ENCODE measurements at places on chromosomes 16 and 17. TPM values are rescaled to one million over a fixed set of nuclear protein-coding genes. Genes with fewer than 3 reads are reported as not detected.

Gene RGS11
- not detected for total RNA-seq

Gene PRR15L
- not detected for total RNA-seq

DNA sequence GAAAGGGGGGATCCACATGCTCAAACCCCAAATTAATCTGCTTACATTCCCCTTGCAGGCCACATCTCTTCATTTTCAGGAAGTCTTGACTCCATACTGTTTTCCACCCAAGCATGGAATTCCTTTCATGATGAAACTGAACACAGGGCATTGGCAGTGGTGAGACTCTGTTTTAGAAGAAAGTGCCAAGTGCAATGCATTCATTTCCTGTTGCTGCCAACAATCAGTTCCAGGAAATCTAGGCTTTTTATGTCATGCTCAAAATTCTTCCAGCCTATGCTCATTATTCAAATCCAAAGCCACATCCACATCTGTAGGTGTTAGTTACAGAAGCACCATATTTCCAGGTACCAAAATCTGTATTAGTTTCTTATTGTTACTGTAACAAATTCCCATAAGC lies 4.1 kb downstream of the CCL2 start:
- H3K36me3 ChIP-seq, result no peaks in the 10 kb centered on the region
- H3K4me1 ChIP-seq, result peaks cover 6% of the 10 kb centered on the region
- DNase-seq, result no peak
- H3K4me3 ChIP-seq, result no peak overlapping the region
- peaks cover 11% of the 10 kb centered on the region for H3K27me3 ChIP-seq
- H3K27ac ChIP-seq, result no peak overlapping the region

DNA sequence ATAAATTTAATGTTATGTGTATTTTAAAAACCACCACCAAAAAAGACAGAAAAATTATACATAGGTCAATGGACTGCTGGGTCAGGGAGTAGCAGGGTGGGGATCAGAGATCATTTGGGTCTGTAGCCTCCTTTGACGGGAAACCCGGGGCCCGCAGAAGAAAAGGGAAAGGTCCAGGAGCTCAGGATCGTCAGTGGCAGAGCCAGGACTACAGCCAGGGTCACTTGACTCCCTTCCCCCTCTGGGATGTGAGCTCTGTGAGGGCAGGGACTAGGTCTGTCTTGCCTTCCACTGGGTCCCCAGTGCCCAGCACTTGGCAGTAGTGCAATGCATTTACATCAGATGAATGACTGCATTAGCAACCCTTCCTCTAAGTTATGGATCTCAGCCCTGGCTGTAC lies 62.1 kb downstream of the TOM1L2 start:
- no peak overlapping the region for H3K4me3 ChIP-seq
- H3K36me3 ChIP-seq, result peaks cover 6% of the 10 kb centered on the region
- no peak overlapping the region for H3K27ac ChIP-seq
- peaks cover 9% of the 10 kb centered on the region for H3K4me1 ChIP-seq

DNA sequence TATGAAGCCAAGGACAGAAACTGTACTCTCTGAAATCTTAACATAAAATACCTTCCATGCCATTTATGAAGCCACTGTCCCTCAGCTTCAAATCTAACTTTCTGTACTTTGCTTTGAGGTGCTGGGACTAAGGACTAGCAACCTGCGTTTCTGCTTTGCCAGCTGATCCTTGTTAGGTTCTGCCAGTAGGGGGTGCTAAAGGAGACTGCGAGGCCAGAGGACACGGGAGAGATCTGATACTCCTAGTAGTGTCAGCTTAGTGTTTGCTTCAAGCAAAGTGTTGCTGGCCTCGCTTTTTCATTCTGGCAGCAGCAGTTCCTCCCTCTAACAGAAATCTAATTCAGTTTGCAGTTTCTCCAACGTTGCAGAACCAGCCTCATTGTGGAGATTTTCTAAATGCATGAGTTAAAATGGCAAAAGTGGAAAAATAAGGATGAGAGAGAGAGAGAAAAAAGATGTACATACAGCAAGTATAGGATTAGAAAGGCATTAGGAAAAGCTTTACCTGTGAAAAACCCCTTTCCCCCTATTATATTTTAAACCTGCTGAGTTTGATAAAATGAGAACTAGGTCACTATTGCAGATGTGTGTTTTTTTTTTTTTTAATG lies 297.5 kb downstream of the CA10 start:
- H3K27ac ChIP-seq, result no peak overlapping the region
- H3K4me3 ChIP-seq, result no peak overlapping the region
- no peaks in the 10 kb centered on the region for H3K4me1 ChIP-seq
- DNase-seq, result no peak
- peaks cover 9% of the 10 kb centered on the region for H3K27me3 ChIP-seq

DNA sequence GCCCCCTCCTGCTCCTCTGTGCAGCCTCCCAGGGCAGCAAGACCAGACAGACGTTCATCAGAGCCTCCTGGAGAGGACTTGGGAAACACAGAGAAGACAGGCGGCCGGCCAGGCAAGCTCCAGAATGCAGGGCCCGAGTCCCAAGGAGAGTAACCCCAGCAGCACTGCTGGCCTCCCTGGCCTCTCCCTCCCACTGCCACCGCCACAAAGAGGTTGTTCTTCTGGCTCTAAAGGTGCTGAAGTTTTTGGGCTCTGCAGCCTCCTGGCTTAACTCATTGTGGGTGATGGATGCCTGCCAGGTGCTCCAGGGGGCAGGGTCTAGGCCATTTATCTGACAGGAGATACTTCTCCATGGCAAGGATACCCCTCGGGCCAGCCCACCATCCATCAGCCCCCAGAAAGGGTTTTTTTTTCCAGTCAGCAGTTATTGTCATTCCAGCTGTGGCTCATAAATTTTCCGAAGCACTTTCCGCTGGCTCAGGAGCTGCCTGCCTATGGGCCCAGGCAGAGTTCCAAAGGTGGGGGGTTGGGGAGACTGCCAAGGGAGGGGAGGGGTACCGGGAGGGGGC lies 32.0 kb upstream of the MRPS23 start:
- no peak overlapping the region for H3K4me3 ChIP-seq
- peaks cover 6% of the 10 kb centered on the region for H3K4me1 ChIP-seq
- no peak for DNase-seq
- H3K27me3 ChIP-seq, result peaks cover 26% of the 10 kb centered on the region

Gene ZNF174
- 15.5 TPM for total RNA-seq

- H3K4me1 ChIP-seq, result peaks cover 2% of the 10 kb centered on the region
- H3K27ac ChIP-seq, result no peak overlapping the region
- DNase-seq, result no peak
- H3K27me3 ChIP-seq, result peaks cover 14% of the 10 kb centered on the region
Observed at GRCh38 chr16:10558746-10559641, 21.4 kb downstream of the EMP2 start.

Gene ITFG1
- 22.1 TPM for total RNA-seq

Measured in activated naive CD8-positive, alpha-beta T cell treated with anti-CD3 and anti-CD28 coated beads, Interleukin-2, amount 10 ng/mL, durations not matched to agents 7 days and 5 days (primary cell).